Hippocampal formation (tissue), 2 donors: ENCODE measurements at places on chromosomes 13 and 19.

GRCh38 chr13:58852076-58852475 lies 1220.5 kb downstream of the PCDH17 start:
- DNase-seq, result no peak

DNA sequence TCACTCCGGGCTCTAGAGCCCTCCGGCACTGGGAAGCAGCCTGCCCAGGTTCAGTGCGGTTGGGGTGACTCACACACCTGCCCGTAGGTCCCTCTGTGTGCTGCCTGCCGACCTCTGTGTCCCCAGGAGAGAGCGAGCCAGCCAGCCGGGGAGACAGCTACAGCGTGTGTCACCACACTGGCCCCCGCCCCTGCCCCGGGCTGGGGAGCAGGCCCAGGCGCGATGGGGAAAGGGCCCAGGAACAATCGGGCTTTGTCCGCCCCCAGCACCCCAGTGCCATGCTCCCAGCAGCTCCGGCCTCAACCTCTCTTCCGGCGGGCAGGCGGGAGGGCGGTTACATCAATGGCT lies at the start of gene KLK6:
Gene KLK6 (minus strand): TSS at position 179 of the 348 bp plus-strand sequence. CDS start 1,487 bp downstream, outside the sequence.
- DNase-seq, result peak; percentile 91

DNA sequence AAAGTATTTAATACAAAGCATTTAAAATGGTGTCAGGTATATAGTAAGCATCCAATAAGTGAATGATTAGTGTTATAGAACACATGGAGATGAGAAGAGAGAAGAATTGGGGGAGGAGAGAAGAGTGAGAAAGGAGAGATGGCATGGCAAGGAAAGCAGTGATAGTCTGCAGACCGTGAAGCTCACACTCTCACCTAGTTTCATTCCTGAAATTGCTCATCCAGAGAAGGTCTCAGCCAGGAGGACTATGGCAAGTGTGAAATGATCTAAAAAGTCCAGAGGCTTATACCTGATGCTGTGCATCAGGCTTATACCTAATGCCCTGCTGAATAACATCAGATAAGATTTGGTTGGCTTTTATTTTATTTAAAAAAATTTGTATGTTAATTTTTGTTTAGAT lies 351.6 kb upstream of the KLF12 start:
- DNase-seq, result no peak

- no peak for DNase-seq
Observed at GRCh38 chr19:29483641-29483920, 42.2 kb upstream of the VSTM2B start.

GRCh38 chr13:60047918-60048317 lies 115.8 kb downstream of the DIAPH3 start:
- DNase-seq, result no peak

DNA sequence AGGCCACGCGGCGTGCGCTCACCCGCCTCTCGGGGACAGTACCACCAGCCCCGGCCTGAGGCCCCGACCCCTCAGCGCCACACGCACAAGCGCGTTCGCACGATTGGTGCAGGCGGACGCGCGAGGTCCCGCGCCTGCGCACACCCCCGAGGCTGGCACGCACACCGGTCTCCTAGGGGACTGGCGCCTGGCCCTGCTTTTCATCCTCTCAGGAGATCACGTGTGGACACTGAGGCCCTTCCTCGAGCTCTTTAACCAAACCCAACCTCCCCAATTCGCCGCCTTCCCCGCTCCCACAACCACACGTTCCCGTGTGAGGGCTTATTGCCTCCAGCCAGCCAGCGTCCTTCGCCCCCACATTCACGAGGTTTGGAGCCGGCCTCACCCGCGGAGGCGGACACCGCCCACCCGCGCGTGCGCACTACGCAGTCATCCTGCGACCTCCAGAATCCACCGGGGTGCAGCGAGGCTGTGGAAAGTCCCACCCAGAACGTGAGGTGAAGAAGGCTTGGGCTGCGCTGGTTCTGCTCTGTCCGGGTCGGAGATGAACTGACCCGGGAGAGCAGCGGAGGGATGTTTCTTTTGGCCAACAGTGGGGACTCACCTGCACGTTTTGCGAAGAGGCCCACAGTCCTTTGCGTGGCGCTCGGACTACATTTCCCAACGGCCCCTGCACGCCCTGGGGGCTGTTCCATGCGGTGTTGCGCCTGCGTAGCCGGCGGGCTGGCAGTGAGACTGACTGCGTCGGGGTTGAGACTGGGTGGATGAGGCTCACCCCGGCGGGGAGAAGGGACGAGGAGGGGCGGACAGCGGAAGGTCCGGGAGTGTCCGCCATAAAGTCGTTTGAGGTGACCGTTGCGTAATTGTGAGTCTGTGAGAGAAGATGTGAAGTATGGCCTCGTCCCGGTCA lies 539 bp upstream of the ZNF667 start:
- DNase-seq, result peak; percentile 88

DNA sequence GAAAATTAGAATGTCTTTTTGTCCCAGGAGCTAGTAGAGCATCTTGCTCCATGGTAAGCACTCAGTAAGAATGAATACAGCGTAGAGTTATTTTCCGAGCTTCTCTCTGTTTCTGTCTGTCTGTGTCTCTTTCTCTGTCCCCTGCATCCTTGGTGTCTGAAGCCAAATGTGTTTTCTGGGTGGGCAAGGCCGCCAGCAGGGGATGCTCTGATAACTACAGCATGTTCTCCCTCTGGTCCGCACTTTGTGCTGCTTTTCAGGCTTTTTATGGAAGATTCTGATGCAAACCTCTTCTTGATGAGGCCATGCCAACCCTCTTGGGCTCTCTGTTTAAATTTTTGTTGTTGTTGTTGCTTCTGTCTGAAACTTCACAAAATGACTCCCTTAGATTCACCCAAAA lies 142.8 kb upstream of the UBL3 start:
- DNase-seq, result no peak

DNA sequence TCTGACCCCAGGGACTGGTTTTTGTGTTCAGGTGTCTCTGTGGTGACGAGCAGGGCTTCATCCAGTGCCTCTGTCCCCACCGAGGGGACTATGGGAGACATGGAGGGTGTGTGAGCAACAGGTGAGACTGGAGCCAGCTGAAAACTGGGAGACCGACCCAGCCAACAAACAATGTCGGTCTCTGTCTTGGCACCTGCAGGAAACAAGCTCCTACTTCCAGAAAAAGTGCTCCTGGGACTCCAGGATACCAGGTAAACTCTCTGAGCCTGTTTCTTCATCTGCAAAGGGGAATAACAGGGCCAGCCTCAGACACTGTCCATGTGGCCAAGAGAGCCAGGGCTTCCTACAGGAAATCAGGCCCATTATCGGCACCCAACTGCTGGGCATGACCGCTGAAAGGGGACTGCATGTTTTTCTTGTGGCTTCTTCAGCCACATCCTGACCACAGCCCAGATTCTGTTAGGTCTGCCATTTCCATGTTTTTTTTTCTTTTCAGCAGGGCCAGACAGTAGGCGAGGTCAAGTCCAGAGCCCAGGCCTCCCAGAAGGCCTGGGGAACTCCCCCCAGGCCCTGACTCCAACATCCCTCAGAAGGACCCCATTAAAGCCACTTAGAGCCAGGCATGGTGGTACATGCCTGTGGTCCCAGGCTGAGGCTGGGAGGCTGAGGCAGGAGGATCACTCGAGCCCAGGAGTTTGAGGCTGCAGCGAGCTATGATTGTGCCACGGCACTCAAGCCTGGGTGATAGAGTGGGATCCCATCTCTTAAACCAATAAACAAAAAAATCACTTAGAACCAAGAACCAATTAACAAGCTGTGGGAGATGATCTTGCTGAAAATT lies 836 bp upstream of the BST2 start:
- peak; percentile 19 for DNase-seq
